Left colon (tissue), 2 donors: ENCODE measurements at places on chromosomes 13 and 19.

DNA sequence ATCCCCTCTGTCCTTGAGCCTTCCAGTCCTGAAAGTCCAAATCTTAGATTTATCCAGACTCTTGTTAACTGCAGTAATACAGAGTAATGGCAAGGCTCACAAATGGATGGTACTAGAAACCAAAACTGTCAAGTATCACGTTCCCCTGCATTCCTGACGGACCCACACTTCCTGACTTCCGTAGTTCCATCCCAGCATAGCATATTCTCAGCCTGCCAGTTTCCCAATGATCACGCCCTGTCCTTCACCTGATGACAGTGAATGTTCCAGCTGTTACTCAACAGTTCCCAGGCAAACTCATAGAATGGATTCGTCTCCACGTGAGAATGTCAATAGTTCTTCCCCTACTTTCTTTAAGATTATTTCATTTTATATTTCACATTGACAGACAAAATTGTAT lies 33.6 kb downstream of the SLC7A1 start:
- DNase-seq: no peak

DNA sequence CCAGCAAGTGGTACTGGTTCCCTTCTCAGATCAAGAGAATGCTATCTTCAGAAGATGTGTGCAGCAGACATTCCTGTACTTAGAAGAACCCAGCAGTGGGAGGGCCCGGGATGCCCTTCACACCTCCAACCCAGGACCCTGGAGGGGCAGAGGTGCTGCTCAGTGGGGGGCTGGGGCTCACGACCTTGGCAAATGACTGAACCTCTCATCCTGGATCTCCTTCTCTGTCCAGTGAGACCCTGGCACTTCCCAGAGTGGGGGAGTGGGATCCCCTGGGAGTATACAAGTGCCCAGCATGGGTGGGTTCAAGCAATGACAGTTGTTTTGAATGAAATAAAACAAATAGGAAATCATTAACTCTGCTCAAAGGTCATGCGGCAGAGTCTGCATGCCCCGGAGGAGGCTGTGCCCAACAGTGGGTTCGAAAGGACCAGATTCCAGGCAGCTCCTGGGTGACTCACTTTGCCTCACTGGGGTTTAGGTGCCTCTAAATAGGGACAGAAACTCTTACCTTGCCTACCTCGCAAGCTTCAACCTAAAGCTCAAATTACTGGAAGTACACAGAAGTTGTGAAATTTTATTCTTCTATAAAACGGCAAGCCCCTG lies 26.9 kb downstream of the GGACT start:
- no peak for DNase-seq

DNA sequence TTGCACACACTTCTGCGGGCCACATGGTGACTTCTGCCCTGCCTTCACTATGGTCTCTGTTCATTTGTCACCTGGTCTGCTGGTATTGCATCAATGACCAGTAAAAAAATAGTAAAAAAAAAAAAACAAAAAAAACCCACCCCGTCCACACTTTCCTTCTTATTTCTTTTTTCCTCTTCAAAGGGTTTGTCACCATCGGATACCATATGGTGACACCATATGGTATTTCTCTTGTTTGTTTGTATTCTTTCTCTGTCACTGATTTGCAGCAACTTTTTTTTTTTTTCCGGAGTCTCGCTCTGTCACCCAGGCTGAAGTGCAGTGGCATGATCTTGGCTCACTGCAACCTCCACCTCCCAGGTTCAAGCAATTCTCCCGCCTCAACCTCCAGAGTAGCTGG lies 26.2 kb upstream of the OR7C2 start:
- DNase-seq: no peak

DNA sequence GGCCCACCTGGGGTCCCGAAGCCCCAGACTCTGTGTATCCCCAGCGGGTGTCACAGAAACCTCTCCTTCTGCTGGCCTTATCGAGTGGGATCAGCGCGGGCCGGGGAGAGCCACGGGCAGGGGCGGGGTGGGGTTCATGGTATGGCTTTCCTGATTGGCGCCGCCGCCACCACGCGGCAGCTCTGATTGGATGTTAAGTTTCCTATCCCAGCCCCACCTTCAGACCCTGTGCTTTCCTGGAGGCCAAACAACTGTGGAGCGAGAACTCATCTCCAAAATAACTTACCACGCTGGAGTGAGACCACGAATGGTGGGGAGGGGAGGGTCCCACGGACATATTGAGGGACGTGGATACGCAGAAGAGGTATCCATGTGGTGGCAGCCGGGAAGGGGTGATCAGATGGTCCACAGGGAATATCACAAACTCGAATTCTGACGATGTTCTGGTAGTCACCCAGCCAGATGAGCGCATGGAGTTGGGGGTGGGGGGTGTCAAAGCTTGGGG lies 1.0 kb upstream of the ICAM5 start:
- DNase-seq: peak; percentile 65

- peak; percentile 29 for DNase-seq
Measured at GRCh38 chr19:45423033-45423588, 606 bp downstream of the ERCC1 start.

DNA sequence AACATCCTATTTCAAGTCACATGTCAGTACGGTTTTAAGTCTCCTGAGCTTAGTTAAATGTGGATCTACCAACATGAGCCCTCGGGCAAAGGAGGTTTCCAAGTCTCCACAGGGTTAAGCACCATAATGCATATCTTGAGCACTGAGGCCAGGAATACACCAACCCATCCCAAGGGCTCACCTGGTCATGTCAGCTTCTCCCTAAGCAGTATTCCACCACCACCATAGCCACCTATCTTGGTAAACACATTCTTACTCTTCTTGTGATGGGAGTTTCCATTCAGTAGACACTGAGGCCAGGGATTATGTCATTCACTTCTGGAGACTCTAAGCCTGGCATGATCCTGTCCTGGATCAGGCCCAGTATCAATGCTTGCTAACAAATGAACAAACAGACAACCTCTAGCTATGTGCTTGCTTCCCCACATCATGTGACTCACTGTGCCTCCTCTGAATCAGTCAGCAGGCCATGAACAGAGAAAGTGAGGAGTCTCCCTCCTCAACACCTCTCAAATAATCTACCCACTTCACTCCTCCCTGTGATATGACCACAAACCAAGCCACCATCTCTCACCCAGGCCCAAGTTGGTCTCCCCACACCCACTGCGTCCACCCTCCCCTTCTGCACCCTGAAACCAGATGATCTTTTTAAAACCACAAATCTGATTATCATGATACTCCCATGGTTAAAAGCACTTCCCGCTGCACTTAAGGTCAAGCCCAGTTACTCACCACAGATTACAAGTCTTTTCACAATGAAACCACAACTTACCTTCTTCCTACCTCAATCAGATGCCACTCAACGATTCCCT lies 5.8 kb downstream of the PEG3 start:
- no peak for DNase-seq

GRCh38 chr19:24069905-24070657 lies 16.9 kb upstream of the ZNF254 start:
- DNase-seq: no peak

GRCh38 chr13:43946281-43946680 lies 66.6 kb downstream of the LACC1 start:
- no peak for DNase-seq

DNA sequence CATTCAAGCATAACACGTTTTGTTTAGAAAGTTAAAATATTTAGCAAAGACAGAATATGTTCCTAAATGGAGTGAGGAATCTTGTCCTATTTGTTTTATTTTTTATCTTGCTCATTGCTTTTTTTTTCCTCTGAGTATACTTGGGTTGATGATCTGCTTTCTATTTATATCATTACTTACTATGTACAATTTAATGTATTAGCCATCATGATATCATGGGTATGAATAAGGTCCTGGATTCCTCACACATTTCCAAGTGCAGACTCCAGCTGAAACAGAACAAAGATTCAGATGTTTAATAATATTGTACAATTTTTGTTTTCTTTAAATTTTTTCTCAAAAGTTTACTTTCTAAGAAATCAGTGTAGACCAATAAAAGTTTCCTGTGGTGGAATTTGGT lies 388.2 kb downstream of the GPC6 start:
- no peak for DNase-seq

DNA sequence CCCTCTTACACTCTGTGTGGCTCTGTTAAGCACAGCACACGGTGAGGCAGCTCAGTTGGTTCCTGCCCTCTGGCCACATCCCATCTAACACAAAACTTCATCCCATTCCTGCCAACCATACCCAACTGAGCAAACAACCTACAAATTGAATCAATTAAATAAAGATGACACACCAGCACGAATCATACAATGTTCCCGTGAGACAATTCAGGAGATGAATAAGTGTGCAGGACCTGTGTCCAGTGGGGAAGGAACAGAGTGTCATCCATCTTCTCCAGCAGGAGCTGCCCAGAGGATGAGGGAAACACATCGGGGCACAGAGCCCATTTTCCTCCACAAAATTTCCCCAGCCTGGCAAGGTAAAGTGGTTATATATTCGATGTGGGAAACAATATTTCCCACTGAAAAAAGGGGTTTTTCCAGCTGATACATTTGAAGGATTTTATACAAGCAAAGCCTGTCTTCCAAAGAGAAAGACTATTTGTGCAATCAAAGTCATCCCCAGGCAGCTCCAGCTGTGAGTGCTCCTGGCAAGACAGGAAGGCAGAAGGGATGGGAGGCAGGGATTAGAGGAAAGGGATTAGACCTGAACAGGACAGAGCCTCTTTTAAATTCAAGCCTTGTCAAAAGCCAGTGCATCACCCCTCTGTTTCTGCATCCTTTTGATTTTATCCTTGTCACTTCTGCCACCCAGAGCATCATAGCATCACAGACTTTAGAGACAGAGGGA lies 240.2 kb downstream of the LHFPL6 start:
- DNase-seq: no peak

- no peak for DNase-seq
Measured at GRCh38 chr19:7494416-7495098, 5.7 kb upstream of the PEX11G start.

DNA sequence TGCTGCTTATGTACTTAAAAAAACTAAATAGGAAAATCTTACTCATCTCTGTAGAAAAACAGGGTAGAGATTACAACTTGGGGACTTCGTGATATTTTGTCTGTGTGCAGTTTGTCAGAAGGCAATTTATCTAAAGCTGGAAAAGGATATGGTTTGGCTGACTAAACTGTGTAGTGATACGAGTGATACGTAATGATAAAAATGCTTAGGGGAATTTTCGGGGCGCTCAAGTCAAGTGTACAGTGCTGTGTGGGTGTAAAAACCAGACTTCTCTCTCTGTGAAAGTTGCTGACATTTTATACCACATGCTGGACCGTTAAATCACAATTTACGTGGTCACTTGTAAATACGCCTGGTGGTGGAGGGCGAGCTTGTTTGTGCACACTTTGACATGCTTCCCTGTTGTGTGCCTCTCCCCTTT lies 221.7 kb downstream of the KCNRG start:
- no peak for DNase-seq

DNA sequence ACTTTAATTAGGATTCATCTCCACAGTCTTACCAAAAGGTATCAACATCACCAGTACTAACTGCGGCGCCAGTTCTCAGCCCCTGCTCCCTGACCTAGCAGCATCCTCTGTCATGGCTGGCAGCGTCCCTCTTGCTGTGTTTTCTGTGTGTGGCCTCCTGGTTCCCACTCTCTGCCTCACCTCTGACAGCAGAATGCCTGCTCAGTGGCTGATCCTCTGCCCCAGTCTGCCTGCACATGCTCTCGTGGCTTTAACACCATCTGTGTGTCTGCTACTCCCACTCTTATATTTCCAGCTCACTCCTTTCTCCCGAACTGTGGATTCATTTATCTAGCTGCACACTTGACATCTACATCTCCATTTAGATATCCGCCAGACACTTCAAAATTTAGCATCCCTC lies 341.5 kb downstream of the MTUS2 start:
- no peak for DNase-seq

DNA sequence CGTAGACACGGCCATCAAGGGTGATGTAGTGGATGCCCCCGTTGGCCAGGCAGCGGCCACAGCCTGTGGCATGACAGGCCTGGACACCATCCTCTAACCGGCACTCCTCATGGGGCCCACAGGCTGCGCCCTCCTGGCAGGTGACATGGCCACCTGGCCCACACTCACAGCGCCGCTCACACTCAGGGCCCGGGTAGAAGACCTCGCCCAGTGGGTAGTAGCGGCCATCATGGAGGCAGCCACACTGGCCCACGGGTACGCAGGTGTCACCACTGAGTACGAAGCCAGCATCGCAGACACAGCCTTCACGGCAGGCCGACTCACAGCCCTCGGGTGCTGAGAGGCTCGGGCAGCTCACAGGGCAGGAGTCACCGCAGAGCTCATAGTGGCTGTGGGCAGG lies 27.2 kb upstream of the FBL start:
- no peak for DNase-seq

- DNase-seq: no peak
Measured at GRCh38 chr13:112605531-112605990, 17.6 kb upstream of the TUBGCP3 start.

DNA sequence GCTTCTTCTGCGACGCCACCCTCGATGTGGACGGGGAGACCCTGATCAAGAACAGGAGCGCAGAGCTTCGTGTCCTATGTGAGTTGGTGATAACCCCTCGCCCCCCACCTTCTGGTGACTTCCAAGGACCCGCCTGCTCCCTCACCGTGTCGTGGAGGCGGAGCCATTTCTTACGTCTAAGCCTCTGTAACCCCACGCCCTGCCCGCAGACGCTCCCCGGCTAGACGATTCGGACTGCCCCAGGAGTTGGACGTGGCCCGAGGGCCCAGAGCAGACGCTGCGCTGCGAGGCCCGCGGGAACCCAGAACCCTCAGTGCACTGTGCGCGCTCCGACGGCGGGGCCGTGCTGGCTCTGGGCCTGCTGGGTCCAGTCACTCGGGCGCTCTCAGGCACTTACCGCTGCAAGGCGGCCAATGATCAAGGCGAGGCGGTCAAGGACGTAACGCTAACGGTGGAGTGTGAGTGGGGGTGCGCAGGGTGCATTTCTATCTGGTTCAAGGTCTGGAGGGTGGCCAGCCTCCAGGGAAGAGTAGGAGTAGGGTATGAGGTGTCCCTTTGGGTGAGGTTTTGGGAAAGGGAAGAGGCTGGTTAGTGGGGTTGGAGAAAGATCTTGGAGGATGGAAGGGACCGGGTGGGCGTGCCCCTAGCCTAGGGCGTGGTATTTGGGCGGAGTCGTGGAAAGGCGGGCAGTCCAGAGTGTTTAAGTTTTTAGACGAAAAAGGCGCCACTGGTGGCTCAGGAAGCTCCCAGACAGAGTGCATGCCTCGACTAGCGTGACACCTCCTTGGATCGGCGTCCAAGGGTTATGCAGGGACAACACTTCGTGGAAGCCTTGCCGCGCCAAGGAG lies 3.3 kb downstream of the ICAM5 start:
- DNase-seq: peak; percentile 45

DNA sequence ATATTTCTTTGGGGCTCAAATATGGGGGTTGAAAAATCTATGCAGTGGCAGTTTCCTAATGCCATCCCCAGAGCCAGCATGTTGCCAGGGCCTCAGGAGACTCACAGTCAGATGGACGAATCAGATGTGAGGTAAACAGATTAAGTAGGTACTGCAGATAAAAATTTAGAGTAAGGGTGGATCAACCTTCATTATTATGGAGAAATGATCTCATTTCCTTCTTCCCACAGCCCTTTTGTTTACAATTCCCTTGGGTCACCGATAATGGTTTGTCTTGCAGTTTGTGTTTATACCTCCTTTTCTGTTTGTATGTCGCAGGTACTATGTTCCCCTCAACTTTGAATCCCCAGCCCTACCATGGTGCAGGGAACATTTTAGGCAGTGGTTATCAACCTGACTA lies 20.0 kb downstream of the DIAPH3 start:
- no peak for DNase-seq
